ENCODE measurements at places on chromosomes 1 and 21. TPM values are rescaled to one million over a fixed set of nuclear protein-coding genes. Genes with fewer than 3 reads are reported as not detected.

DNA sequence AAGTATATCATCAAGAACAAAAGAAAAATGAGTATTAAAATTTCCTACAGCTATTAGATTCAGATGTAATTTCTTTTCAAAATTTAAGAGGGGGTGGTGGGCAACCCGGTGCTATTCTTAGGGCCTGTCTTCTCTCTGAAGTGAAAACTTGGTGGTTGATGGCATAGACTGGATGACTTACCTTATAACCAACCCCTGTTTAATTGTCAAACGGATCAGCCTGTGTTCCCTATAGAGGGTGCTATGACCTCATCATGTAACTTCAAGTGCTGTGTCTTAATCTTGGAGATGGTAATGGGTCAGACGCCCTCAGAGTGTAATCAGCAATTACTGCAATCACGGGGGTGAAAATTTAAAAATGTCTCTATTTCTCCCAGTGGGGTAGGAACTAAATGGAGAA lies 176.2 kb downstream of the PCP4 start:
- no peaks in the 10 kb centered on the region for H3K4me1 ChIP-seq
- H3K27me3 ChIP-seq: no peaks in the 10 kb centered on the region
- DNase-seq: no peak
- no peak overlapping the region for H3K27ac ChIP-seq
- H3K4me3 ChIP-seq: no peak overlapping the region

DNA sequence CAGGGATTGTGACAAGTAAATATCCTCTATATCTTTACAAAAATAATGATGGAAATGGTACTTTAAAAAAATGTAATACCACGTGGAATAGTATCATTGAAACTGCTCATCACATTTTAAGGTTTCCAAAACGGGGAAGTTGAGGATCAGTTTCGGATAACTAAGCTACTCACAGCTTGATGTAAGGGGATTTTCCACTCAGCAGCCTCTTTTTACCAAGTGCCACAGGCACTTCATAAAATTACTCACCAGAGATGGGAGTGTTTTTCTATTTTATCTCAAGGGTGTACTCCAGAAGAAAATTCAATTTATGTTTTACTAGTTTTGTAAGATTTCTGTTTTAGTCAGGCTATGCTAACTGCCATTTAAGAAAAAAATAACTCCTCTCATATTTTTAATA lies 91.7 kb downstream of the TPR start:
- H3K4me1 ChIP-seq: no peaks in the 10 kb centered on the region
- no peaks in the 10 kb centered on the region for H3K36me3 ChIP-seq
- no peaks in the 10 kb centered on the region for H3K27me3 ChIP-seq
- no peak for DNase-seq
- no peak overlapping the region for H3K27ac ChIP-seq

DNA sequence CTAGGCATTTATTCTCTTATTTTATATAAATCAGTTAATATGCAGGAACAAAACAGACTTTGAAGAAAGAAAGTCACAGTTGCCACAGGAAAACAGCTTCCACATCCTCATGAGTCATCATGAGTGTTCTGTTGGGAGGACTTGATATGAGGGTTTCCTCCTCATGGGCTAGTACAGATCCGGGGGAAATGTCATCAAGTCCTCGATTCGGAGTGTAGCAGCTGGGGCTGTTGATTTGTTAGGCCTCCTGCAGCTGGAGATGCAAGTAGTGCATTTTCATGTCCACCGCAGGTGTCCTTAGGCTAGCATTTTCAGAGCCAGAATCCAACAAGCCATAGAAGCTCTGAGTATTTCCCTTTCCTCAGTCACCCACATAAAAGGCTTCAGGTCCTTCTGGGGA lies 36.7 kb downstream of the ADAM30 start:
- peaks cover 19% of the 10 kb centered on the region for H3K4me1 ChIP-seq
- no peak overlapping the region for H3K27ac ChIP-seq
- H3K36me3 ChIP-seq: no peaks in the 10 kb centered on the region

GRCh38 chr1:8252266-8252951 lies 65.5 kb upstream of the SLC45A1 start:
- H3K4me1 ChIP-seq: no peaks in the 10 kb centered on the region
- DNase-seq: no peak
- no peaks in the 10 kb centered on the region for H3K36me3 ChIP-seq
- no peak overlapping the region for H3K27ac ChIP-seq

DNA sequence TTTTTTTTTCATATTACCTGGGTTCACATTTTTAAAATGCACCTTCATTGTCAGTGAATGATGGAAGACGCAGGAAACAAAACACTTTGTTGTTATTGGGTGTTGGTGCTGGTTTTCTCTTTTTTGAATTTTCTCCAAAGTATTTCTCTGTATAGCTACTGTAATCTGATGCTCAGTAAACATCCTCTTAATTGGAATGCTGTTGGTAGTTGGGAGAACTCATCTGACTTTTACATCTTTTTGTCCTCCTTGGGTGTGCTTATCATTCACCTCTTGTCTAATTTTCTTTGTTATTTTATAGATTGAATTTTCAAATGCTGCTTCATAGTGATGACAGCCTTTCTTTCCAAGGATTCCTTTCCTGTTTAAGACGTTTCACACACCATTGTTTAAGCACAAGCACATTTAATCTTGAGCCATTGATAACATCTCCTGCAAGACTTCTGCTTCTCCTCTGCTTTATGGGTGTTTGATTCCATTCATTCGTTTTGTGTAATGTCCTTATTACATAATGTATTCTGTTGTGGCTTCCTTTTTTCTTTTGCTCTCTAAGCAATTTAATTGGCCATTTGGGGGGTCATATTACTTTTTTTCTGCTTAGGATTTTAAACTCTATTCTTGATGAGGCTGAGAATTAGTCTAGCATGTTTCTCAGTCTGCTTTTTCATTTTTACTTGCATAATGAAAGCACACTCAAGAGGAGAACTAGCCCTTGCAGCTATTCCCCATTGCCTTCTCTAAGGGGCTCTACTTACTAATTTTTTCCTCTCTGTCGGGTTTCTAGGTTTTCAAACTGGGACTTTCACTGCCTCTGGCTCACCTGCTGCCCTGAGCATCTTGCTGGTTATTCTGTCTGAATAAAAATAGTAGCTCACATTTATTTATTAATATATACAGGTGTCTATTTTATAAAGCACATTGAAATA lies 42.0 kb upstream of the CD34 start:
- H3K36me3 ChIP-seq: no peaks in the 10 kb centered on the region
- no peaks in the 10 kb centered on the region for H3K4me1 ChIP-seq
- no peaks in the 10 kb centered on the region for H3K27me3 ChIP-seq
- no peak overlapping the region for H3K27ac ChIP-seq
- H3K4me3 ChIP-seq: no peak overlapping the region

- H3K4me3 ChIP-seq: no peak overlapping the region
- DNase-seq: no peak
- H3K27ac ChIP-seq: no peak overlapping the region
- no peaks in the 10 kb centered on the region for H3K36me3 ChIP-seq
- no peaks in the 10 kb centered on the region for H3K27me3 ChIP-seq
These were observed 465.9 kb downstream of the NPHP4 start for GRCh38 chr1:5526385-5526750.

- peaks cover 50% of the 10 kb centered on the region for H3K4me1 ChIP-seq
- H3K4me3 ChIP-seq: peak overlapping the region; percentile 87
- no peaks in the 10 kb centered on the region for H3K27me3 ChIP-seq
These were observed 891 bp downstream of the RPS6KA1 start for GRCh38 chr1:26530410-26530894.

DNA sequence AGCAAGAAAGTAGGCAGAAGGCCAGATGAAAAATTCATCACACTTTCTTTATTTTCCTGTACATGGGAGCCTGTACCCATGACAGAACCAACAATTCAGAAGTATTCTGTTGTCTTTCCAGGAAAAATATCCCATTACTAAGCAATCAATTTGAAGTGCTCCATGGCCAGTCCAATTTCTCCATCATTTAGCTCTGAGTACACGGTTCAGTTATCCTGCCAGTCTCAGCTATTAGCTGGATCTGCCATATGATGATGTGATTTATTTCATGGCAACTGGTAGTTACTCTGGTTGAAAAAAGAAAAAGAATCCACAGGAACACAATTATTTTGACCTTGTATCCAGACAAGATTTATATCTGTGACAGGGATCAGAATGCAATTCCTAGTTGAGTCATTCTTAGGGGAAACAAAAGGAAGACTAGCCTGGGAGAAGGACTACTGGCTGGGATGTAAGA lies 70.6 kb upstream of the GORAB start:
- no peaks in the 10 kb centered on the region for H3K36me3 ChIP-seq
- no peak overlapping the region for H3K4me3 ChIP-seq
- H3K27me3 ChIP-seq: no peaks in the 10 kb centered on the region
- no peak overlapping the region for H3K27ac ChIP-seq

GRCh38 chr1:105416261-105416660 lies 1640.2 kb upstream of the PRMT6 start:
- no peaks in the 10 kb centered on the region for H3K27me3 ChIP-seq
- no peak overlapping the region for H3K27ac ChIP-seq
- no peaks in the 10 kb centered on the region for H3K36me3 ChIP-seq
- no peak overlapping the region for H3K4me3 ChIP-seq
- H3K4me1 ChIP-seq: no peaks in the 10 kb centered on the region

- no peak overlapping the region for H3K27ac ChIP-seq
- DNase-seq: no peak
- no peaks in the 10 kb centered on the region for H3K27me3 ChIP-seq
- no peaks in the 10 kb centered on the region for H3K4me1 ChIP-seq
- no peak overlapping the region for H3K4me3 ChIP-seq
- H3K36me3 ChIP-seq: no peaks in the 10 kb centered on the region
These were observed 178.5 kb upstream of the LYPLAL1 start for GRCh38 chr1:218995091-218995665.

- DNase-seq: no peak
- no peaks in the 10 kb centered on the region for H3K4me1 ChIP-seq
- no peaks in the 10 kb centered on the region for H3K36me3 ChIP-seq
- H3K27ac ChIP-seq: no peak overlapping the region
These were observed 112.0 kb downstream of the PDE4B start for GRCh38 chr1:65904681-65905083.

GRCh38 chr1:57483954-57484353 lies 60.1 kb upstream of the DAB1 start:
- H3K27ac ChIP-seq: no peak overlapping the region
- H3K4me1 ChIP-seq: no peaks in the 10 kb centered on the region
- no peaks in the 10 kb centered on the region for H3K27me3 ChIP-seq
- H3K4me3 ChIP-seq: no peak overlapping the region
- no peaks in the 10 kb centered on the region for H3K36me3 ChIP-seq
- no peak for DNase-seq

GRCh38 chr1:59015708-59016107 lies 231.9 kb upstream of the JUN start:
- H3K27ac ChIP-seq: no peak overlapping the region
- H3K4me1 ChIP-seq: peaks cover 13% of the 10 kb centered on the region
- no peak overlapping the region for H3K4me3 ChIP-seq
- no peaks in the 10 kb centered on the region for H3K27me3 ChIP-seq

- no peak overlapping the region for H3K27ac ChIP-seq
- H3K4me3 ChIP-seq: no peak overlapping the region
- no peak for DNase-seq
- no peaks in the 10 kb centered on the region for H3K36me3 ChIP-seq
- no peaks in the 10 kb centered on the region for H3K4me1 ChIP-seq
- H3K27me3 ChIP-seq: no peaks in the 10 kb centered on the region
These were observed 563.6 kb upstream of the NEGR1 start for GRCh38 chr1:72845981-72846380.

DNA sequence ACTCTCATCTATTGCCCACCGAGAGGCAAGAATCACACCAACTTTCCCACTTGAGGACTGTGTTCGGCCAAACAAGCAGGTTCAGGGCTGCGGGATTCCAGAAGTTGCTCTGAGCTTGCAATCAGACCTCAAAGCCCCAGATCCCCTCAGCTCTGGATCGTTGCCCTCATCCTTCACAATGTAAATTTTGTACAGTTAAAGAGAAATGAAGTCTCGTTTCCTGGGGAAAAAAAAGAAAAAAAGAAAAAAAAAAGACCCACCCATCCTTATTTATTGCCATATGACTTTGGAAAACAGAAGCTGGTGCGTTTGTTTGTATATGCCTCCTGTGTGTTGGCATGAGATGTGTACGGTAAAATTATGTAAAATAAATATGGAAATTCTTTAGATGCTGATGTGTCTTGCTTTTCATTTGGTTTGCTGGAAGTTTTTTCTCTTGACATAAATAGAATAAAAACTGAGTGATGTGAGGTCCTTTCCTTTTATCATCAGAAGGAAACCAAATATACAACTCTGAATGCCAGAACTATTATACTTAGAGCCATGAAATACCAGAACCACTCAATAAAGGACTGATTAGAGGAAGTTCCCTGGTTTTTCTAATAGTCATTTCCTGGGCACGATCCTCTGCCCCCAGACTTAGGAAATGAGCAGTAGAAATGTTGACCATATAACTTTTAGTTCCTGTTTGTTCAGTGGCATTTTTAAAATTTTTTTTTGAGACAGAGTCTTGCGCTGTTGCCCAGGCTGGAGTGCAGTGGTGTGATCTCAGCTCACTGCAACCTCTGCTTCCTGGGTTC lies 48.7 kb downstream of the LHX4 start:
- no peaks in the 10 kb centered on the region for H3K4me1 ChIP-seq
- H3K4me3 ChIP-seq: no peak overlapping the region
- DNase-seq: no peak
- no peak overlapping the region for H3K27ac ChIP-seq
- H3K36me3 ChIP-seq: no peaks in the 10 kb centered on the region
- no peaks in the 10 kb centered on the region for H3K27me3 ChIP-seq

DNA sequence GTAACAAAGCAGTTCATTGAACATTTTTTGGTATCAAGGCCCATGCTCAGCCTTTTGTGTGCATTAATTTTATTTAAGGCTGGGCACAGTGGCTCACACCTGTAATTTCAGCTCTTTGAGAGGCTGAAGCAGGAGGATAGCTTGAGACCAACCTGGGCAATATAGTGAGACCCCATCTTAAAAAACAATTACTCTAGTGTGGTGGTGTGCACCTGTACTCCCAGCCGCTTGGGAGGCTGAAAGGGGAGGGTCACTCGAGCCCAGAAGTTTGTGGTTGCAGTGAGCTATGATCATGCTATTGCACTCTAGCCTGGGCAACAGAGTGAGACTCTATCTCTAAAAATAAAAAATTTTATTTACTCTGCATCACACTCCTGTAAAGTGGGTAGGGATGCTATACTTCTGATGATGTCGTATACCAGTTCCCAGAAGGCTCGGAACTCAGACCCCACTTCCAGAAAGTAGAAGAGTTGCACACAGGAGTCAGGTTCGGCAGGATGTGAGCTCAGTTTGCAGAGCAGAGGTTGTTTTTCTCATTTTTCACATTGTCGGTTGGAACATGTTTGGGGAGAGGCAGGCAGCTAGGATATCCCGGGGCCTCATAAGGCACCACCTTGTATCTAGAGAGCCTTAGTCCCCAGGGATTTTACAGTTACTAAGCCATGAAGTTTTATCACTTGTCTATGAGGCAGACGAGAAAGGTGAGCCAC lies 144.6 kb downstream of the GALNT2 start:
- H3K4me3 ChIP-seq: no peak overlapping the region
- H3K27me3 ChIP-seq: no peaks in the 10 kb centered on the region
- no peaks in the 10 kb centered on the region for H3K36me3 ChIP-seq
- H3K27ac ChIP-seq: peak overlapping the region; percentile 59
- peaks cover 29% of the 10 kb centered on the region for H3K4me1 ChIP-seq

Gene NTRK1
- 0.67 TPM for polyA plus RNA-seq

Gene TRIM17
- polyA plus RNA-seq: 0.48 TPM

Gene FMO4
- 9.8 TPM for polyA plus RNA-seq

Gene ADAMTS1
- polyA plus RNA-seq: 18.6 TPM

Gene BTBD19
- polyA plus RNA-seq: 1.3 TPM

Gene TMPRSS15
- 27.0 TPM for polyA plus RNA-seq

Gene RGS16
- polyA plus RNA-seq: 0.45 TPM

Gene CHI3L2
- polyA plus RNA-seq: 1.9 TPM

Gene UMODL1
- 0.43 TPM for polyA plus RNA-seq

Gene MMP23B
- polyA plus RNA-seq: 1.2 TPM

Data from small intestine (tissue), 16 donors.